CD4-positive, alpha-beta T cell treated with Interleukin-2 at 100 ng/mL for 4 hours (primary cell): ENCODE measurements at places on chromosomes 2 and 18.

- no peak for DNase-seq
Observed at GRCh38 chr2:71691747-71692441, 238.5 kb downstream of the DYSF start.

DNA sequence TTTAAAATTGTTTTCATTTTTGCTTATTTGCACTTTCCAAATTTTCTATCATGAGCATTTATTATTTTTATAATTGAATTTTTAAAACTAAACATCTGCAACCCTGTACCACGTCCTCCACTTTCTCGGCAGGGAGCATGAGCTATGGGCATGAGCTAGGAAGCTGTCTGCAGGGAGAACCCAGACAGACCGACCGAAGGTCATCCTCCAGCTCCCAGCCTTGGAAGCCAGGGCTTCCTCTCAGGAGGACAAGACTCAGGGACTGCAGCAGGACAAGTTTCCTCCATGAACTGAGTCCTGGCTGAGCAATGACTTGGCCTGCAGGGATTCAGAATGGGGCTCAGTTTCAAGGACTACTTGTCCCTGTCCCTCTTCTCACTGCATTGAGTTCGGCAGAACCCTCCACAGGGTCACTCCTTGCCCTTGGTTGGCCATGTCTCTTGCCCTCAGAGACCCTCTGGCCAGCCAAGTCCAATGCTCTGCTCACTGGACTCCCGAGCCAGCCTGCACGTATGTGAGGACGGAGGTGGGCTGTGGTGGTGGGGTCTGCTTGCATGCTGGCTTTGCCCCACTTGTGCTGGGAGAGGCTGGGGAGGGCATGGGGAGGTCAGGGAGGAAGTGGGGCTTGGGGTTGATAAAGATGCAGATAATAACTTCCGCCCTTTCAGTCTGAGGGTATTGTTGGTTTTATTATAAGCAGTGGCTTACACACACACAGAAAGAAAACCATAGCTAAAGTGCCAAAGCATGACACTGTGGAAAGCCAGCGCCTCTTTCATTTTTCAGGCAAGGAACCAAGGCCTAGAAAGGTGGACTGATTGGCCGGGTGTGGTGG lies 6.6 kb downstream of the NMUR1 start:
- DNase-seq = peak; percentile 35

- DNase-seq = no peak
Observed at GRCh38 chr2:397521-397920, 109.6 kb upstream of the ALKAL2 start.

DNA sequence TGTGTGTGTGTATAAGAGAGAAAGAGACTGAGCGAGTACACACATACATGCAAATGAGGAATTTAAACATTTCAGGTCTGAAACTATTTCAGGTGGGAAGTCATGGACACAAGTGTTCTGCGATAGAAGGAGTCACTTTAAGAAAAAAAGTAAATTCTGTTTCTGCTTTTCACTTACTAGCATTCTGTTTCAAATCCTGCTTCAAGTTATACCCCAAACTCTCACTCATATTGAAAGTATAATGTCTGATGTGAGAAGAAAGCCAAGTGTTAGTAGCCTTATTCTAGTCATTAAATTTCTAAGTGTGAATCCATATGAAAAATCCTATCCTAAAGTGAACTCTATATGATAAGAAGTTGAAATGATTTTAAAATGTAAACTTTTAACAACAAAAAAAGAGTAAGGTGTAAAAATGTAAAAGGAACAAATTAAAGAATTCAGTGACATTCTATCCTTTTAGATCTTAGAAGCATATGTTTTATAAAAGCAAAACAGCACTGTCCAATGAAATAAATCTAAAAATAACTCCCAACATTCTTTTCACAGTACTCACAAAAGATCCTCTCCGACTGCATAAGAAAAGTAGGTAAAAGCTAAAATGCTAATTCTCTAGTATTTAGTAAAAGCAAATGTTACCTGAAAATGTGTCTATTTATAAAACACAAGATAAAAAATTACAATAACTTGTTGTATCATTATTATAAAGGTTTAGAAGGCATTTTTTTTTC lies 570.6 kb downstream of the ZEB2 start:
- DNase-seq = no peak

- DNase-seq = no peak
Observed at GRCh38 chr2:159013103-159013502, 44.7 kb downstream of the TANC1 start.

DNA sequence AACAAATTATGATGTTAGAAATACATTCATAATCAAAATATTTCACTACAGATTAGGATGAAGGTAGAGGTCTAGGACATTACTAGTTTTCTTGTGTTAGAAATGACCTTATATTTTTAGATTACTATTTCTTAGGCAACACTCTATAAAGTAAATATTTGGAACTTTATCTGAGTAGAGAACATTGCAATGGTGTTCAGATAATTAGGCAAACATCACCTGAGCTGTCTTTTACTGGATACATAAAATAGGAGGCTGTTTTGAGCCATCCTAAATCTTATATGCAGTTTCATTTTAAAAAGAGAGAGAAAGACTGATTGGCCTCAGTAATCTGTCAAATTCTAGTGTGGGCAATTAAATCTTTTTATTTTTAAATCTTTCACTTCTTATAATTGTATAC lies 304.6 kb downstream of the ARHGAP15 start:
- no peak for DNase-seq

DNA sequence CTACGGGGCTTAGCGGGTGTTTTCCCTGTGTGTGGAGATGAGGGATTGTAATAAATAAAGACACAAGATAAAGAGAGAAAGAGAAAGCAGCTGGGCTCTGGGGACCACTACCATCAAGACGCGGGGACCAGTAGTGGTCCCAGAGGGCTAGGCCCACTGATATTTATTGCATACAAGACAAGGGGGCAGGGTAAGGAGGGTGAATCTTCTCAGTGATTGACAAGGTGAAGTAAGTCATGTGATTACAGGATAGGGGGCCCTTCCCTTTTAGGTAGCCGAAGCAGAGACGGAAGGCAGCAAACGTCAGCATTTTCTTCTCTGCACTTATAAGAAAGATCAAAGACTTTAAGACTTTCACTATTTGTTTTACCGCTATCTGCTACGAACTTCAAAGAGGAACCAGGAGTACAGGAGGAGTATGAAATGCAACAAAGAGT lies 4.5 kb upstream of the GAL3ST2 start:
- peak; percentile 47 for DNase-seq

GRCh38 chr2:11683476-11683875 lies 13.5 kb upstream of the NTSR2 start:
- DNase-seq = no peak

- DNase-seq = no peak
Observed at GRCh38 chr2:240511351-240512108, 46.3 kb downstream of the ANKMY1 start.

DNA sequence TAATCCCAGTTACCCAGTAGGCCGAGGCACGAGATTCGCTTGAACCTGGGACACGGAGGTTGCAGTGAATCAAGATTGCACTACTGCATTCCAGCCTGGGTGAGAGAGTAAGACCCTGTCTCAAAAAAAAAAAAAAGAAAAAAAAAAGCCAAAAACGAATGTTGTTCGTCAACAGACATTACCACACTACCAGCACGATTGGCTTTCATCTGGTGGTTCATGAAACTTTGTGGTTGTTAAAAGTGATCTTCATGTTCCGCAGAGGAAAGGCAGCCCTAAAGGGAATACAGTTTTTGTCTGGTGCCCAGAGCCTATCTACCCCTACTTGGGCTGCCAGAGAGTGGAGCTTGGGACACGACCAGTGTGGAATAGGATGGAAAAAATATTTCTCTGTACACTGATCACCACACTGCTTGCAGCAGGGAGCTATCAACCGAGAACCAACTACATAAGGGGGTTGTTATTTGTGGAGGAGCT lies 13.6 kb upstream of the CXCR4 start:
- DNase-seq = peak; percentile 75

GRCh38 chr2:201515573-201516246 lies 64.2 kb downstream of the STRADB start:
- DNase-seq = no peak

- no peak for DNase-seq
Observed at GRCh38 chr2:29920130-29920577, 1.2 kb downstream of the ALK start.

- no peak for DNase-seq
Observed at GRCh38 chr2:82998781-82999180, 1460.3 kb downstream of the SUCLG1 start.

- DNase-seq = no peak
Observed at GRCh38 chr2:108616751-108617161, 82.5 kb downstream of the LIMS1 start.

GRCh38 chr2:99981840-99982239 lies 160.6 kb downstream of the AFF3 start:
- DNase-seq = no peak

GRCh38 chr2:167761465-167762136 lies 485.8 kb downstream of the STK39 start:
- no peak for DNase-seq

DNA sequence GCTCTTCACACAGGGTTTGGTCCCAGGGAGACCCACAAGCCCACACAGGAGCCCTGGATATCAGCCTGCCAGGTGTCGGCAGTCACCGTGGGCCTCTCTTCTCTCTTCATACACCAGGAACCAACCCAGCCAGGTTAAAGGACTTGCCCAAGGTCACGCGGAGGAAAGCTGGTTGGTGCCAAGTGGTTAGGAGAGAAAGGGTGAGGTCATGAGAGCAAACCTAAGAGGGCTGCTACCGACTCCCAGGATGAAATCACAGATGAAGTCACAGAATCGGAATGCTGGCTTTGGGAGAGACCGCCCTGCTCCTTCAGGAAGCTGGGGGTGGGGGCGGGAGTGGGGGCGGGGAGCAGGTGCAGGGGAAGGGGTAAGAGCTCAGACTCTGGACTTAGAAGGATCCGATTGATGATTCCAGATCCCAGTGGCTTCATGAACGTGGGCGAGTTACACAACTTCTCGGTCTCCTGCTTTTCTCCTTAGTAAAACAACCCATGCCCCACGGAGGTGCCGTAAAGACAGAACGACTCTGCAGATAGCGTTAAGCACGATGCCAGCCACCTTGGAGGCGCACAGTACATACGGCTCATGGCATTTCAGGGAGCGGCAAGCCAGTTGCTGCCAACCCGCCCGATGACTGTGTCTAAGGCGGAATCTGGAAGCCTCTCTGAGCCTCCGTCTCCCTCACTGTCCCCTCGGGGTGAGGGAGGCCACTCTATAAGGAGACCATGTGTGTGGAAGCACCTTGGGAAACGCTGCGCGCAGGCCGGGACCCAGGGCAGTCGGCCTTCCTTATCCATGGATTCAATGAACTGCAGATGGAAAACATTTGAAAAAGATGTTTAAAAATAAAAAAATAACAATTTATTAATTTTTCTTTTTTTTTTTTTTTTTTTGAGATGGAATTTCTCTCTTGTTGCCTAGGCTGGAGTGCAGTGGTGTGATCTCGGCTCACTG lies 23.0 kb upstream of the TAF1B start:
- DNase-seq = no peak

- DNase-seq = no peak
Observed at GRCh38 chr18:55404136-55404830, 183.7 kb downstream of the TCF4 start.

DNA sequence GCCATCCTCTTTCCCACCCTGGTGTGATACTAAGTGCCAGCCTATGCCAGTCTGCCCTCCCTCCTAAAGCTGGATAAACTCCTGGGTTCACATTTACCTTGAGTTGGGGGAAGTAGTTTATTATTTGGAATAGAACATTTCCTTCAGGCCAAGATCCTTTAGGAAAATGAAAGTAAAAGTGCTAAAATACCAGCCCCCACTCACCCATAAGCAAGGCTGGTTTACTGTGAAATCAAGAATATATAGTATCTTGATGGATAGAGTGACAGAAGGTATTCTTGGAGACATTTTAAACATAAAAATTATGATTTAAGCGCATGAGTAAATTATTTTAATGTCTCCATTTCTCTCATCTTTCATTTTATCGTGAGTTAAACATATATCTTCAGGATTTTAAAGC lies 27.1 kb downstream of the ZNF532 start:
- DNase-seq = no peak

GRCh38 chr18:6413579-6414117 lies 1.1 kb downstream of the L3MBTL4 start:
- no peak for DNase-seq

- no peak for DNase-seq
Observed at GRCh38 chr2:16330571-16330970, 335.1 kb downstream of the CYRIA start.

- DNase-seq = peak; percentile 84
Observed at GRCh38 chr18:12904012-12904516, 20.0 kb upstream of the PTPN2 start.

DNA sequence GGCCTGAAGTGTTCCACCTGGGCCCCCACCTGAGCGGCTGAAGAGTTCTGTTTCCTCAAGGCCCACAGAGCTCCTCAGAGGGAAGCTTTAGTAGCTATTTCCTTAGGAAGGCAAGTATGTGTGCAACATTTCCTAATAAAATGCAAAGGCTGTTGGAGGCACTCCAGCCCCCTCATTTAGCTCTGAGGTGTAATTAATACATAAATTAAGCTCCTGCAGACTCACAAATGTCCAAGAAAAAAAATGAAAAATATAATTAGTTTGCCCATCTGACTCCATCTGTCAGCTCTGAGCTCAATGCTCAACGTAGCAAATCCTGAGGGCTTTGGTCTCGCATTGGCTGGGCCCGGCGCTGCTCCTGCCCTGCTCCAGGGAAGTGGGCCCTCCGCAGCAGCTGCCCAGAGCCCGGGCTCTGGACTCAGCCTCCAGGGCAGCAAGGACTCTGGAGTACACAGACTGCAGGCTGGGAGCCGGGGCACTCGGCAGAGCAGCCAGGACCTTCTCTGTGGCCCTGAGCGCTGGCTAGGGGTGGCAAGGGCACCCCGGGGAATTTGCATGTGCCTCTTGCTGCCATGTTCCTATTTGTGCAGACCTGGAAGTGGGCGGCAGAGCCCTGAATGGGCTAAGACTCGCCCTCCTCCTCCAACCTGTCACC lies 23.4 kb upstream of the C1QL2 start:
- DNase-seq = no peak

DNA sequence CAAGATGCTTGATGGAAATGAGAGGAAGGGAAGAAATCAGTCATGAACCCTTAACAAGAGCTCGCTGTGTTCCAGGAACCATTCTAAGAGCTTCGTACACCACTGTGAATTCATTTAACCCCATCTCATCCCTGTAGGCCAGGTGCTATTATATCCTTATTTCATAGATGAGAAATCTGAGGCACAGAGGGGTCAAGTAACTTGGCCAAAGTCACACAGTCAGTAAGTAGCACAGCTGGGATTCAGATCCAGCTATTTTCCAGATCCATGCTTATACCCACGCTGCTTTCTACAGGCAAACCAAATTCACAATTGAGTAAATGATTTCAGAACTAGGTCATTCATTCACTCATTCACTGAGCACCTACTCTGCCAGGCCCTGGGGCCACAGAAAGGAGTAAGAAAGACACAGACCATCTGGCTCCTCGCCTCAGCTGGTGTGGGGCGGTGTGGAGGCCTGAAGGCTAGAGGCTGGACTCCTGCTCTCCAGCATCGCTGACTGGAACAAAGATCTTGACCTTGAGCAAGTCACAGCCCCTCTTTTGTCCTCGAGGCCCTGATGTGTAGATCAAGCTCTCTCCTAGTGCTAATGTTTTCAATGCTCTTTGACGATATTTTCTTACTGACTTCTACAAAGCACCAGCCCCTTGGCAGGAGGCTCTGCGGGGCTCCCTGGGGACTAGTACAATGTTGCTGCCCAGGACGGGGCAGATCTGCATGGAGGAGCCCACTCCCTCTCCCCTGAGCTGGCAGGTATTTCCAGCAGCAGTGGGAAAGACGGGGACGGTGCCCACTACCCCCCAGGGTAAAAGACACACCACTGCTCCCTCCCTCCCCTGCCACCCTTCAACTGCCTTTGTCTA lies 26.5 kb downstream of the STEAP3 start:
- DNase-seq = no peak

GRCh38 chr2:182615036-182615435 lies 101.0 kb upstream of the DNAJC10 start:
- DNase-seq = no peak

GRCh38 chr18:46723856-46724415 lies 32.9 kb downstream of the ST8SIA5 start:
- no peak for DNase-seq
